ENCODE measurements at places on chromosomes 3 and 15.

DNA sequence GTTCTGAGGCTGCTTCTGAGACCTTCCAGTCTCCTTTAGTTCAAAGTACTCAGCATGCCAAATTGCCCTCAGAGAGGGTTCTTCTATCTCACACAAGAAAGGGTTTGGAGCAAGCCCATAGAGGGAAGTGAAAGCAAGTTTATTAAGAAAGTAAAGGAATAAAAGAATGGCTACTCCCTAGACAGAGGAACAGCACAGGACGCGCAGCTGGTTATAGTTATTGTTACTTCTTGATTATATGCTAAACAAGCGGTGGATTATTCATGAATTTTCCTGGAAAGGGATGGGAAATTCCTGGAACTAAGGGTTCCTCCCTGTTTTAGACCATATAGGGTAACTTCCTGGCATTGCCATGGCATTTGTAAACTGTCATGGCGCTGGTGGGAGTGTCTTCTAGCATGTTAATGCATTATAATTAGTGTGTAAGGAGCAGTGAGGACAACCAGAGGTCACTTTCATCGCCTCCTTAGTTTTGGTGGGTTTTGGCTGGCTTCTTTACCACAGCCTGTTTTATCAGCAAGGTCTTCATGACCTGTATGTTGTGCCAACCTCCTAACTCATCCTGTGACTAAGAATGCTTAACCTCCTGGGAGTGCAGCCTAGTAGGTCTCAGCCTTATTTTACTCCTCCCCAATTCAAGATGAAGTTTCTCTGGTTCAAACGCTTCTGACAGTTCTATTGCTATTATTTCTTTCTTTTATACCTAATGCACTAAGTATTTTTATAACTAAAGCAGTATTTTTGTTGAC lies 26.3 kb downstream of the SCN11A start:
- DNase-seq = no peak

DNA sequence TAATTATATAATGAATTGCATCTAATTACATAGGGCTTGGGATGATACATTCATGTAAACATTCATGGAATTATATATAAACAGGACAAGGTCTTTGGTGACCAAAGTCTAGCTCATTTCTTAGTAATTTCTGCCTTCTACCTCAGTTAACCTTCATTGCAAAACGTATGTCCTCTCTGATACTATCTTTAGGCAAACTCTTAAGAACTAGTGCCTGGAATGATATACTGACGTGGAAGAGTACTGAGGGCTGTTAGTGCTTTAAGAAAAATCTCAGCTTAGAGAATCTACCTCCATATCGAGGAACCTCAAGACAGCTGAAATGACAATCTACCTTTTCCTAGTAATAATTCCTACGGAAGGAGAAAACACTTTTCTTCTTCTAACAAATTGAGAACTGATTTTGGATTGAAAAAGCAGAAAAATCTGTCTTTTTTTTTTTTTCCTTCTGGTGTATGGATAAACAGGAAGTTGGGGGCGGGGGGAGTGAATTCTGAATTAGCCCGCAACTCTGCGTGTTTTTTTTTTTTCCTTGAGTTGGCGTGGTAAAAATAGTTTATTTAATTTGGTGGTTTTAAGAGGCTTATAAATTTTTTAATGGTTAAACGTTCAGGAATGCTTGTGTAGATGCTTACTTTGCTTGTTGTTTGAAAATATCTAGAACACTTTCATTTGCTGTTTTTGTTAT lies 43.2 kb downstream of the RARB start:
- DNase-seq = no peak

DNA sequence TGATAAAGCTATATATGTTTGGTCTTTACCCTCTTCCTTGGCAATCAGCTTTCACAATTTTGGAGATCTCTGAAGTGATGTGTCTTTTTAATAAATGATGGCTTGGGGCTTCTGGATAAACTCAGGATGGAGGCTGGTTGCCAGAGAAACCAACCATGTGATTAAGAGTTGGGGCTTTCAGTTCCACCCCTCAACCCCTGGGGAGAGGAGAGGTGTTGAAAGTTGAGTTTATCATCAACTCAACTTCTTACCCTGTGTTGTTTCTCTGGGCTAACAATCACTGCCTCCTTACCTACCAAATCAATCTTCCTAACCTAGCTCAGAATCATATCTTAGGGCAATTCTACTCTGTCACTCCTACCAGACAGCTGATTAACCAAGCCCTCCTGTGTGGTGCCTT lies 735.8 kb downstream of the ZPLD1 start:
- no peak for DNase-seq

- no peak for DNase-seq
Observed at GRCh38 chr15:28124841-28125240, 25.7 kb upstream of the OCA2 start.

DNA sequence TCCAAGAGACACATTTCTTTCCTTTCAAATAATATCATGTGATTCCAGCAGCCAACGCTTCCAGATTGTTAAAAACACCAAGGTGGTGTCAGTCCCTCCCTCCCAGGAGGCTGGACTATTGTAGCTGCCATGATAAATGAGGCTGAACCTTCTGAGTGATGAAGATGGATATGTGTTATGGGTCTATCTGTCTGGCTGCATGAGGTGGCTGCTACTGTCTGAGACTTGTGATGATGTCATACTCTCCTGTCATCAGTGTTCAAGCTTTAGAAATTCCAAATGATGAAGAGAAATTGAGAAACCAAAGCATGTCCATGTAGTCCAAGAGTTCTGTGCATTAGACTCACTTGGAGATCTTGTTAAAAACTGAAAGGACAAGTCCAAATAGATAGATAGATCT lies 683.0 kb downstream of the NTRK3 start:
- no peak for DNase-seq

- peak; percentile 88 for DNase-seq
Observed at GRCh38 chr15:41116116-41116961, at the start of gene INO80. TSS of gene INO80 (minus strand) at chr15:41116280. CDS start at chr15:41096310, 19,970 bp downstream.

GRCh38 chr15:98771541-98771940 lies 123.2 kb downstream of the IGF1R start:
- DNase-seq = no peak

DNA sequence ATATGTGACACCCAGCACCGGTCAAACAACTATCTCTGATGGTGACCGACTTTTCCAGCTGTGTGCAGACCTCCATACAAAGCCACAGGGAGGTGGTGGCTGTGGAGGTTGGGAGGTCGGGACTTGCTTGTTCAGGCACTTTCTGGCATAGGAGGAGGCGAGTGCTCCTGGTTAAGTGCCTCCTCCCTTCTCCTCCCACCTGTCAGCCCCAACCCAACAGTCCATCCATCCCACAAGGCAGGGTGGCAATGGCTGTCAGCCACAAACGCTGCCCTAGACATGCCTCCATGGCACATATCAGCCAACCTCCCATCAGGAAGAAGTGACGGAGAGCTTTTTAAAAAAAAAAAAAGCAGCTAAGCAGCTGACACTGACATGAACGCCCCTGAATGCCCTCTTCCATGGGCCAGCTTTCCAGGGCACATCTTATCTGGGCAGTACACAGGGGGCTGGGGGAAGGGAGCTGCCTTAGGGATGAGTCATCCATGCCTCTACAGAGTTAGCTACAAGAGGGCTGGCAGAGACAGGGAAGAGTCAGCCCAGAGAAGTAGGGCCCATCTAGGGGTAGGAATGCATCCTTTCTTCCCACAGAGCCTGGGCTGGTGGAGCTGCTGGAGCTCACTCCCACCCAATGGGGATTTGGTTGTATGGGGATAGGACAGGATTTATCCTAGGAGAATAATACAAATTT lies 41.2 kb downstream of the CCDC12 start:
- no peak for DNase-seq
